GM04504 (cell line): ENCODE measurements at places on chromosomes 7 and 10.

DNA sequence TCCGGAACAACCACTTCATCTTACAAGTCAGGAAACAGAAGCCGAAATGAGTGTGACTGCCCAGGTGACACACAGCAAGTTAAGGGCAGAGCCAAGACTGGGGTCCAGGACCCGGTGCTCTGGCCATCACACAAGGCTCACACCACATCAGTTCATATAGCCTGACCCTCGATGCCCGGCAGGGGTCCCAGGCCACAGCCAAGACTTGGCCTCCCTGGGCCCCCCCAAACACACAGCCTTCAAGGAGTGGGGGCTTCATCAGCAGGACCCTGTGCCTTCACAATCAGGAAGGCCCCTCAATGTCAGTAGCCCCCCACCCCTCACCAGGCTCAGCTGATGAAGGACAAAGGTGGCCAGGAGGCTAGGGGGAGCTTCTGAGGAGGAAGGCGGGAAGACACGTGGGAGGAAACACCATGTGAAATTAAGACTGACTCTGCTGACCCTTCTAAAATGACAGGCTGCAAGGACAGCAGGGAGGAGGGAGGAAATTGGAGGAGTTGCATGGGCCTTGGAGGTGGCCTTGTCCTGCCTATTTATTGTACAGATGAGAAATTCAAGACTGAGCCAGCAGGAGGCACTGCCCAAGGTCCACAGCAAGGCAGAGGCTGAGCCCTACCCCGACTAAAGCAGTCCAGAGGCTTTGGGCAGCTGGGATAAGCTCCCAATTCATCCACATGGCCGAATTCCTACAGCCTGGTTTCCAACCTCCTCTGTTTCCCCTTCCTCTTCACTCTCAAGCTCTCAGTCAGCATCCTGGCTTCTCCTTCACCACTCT, 216.1 kb upstream of the ZMIZ1 start:
- DNase-seq, result no peak

DNA sequence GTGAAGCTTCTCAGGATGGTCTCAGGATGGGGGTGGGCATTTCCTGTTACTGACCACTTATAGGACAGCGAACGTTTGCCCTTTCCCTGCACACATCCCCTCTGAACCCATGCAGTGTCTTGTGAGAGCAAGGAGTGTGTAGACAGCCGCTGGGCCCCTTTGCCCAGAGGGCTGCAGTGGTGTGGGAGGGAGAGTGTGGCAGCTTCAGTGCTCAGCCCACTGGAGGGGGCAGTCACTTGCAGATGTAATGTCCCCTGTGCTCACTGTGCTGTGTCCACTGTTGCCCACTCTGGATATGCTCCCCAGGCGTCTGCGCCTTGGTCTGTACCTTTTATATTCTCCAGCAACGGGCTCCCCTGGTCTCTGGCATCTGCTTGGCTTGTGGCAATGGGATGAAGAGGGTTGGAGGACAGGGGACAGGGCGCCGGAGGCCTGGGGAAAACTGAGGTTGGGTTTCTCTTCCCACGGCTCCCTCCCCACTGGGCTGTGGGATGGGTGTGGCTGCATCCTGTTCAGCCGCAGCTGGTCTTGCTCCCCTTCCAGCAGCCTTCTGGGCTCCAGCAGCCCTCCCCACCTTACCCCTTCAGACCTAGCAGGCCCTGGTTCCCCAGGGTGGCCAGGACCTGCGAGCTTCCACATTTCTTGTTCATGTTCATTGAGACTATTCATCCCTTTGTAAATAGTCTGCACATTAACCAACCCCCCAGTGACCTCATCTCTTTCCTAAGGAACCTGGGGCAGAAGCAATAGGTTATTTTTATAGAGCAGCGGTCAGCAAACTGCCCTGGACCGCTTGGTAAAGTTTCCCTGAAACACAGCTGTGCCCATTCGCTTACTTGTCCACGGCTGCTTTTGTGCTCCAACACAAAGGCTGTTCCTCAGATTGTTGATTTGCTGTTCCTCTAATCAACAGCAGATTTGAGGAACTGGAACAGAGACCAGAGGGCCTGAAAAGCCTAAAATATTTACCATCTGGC, 6.1 kb downstream of the ZNF789 start:
- DNase-seq, result no peak

- no peak for DNase-seq
Measured at GRCh38 chr7:92242972-92243371, 2.7 kb downstream of the KRIT1 start.

GRCh38 chr10:94225589-94225988, 137.2 kb downstream of the NOC3L start:
- no peak for DNase-seq

DNA sequence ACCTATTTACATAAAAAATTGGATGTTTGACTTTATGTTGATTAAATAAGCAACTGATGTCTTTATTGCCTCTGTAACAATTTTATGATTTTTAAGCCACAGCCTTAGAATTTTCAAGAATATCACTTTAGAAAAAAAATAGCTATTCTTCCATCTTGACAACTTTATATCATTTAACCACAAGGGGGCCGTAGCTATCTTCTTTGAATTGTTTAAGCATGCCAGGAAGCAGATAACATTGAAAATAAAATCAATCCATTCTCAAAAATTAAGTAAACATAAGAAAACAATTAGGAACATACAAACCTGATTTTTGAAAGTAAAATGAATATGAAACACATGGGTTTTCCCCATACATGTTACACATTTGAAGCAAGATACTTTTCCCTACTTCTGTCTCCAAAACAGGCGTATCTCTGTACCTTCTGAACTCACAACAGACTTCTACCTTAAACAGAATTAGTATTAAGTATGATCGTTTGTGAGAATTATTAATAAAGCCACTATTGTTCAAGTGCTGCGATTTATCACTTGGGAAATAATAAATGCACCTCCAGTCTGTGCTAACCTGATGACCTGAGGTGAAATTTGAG, 209.0 kb downstream of the CACNA2D1 start:
- DNase-seq, result peak; percentile 17

GRCh38 chr7:116653204-116653603, 18.8 kb upstream of the MET start:
- DNase-seq, result no peak

GRCh38 chr7:76241141-76241540, 39.4 kb downstream of the SRRM3 start:
- DNase-seq, result no peak

- no peak for DNase-seq
Measured at GRCh38 chr7:146423446-146423845, 306.8 kb downstream of the CNTNAP2 start.
